Globus pallidus (tissue), 1 donor: ENCODE measurements at places on chromosomes 2 and 18.

DNA sequence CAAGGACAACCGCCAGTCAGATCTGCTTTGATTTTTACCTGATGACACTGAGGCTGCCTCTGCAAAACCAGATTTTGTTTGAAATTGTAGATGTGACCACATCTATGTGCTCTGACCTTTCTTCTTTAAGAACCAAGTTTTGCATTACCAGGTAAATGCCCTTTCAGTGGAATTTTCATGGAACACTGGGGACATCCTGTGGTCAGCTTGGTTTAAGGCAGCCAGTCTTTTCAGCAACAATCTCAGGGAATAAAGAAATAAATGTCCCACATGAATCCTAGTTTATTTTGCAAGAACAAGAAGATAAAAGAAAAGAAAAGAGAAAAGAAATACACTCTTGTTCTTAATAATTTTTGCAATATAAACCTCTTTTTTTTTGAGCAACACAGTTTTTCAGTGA, 90.6 kb downstream of the POU3F3 start:
- peak; percentile 70 for DNase-seq

GRCh38 chr2:157056200-157056676, 201.3 kb upstream of the GALNT5 start:
- no peak for DNase-seq

DNA sequence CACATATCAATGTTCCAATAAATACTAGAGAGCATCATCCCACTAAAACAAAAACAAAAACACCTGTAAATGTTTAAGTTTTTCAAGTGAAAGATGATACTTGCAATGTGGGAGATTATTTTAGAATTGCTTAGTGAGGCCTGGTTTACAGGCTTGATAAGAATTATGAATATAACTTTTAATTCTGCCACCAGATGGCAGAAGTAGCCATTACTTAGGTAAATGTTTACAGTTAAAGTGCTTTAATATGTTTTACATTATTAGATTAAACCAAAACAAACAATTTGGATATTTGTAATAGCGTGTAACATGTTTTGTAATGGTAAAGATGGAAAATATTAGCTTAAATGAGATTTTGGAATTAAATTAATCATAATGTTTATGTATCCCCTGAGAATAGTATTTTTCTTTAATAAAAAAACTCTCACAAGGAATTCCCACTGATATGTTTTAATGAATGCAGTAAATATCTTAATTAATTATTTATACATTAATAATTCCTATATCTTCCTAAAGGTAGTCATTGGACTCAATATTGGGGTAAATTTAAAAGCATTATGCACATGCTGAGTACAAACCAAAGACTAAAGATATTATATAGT, 522.0 kb downstream of the SPAG16 start:
- peak; percentile 45 for DNase-seq

DNA sequence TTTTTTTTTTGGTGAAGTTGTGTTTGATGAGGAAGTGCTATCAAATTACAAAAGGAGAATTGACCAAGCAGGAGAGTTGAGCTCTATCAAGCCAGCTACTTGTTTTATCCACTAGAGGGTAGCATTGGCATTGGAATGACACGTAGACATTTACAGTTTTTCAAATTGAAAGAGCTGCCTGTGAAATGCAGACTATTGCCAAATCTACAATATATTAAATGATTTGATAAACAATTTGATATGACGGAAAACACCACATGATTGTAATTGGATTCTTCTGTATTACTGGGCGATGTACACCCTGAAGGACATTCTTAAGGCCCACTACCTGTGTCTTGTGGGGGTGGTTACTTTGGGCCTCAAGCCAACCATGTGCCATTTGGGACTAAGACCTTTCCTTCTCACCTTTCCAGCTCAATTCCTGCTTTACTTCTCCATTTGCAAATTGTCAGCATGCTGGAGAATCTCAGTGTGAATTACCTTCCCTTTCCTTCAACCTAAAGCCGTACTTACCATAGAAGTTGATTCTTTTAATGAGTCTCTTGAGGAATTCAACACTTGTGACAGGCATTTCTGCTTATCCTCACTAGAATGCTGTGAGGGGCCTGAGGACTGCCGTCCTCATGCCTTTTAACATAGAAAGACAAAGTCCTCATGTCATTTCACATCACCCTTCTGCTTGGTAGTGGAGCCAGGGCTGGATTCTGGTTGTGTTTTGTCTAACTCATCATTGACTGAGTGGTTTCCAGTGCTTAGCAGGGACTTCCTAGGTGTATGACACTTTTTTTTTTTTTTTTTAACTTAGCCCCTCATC, 134.8 kb upstream of the THUMPD2 start:
- peak; percentile 64 for DNase-seq
